Prostate gland (tissue), 2 donors: ENCODE measurements at places on chromosomes 13 and 19. TPM values are rescaled to one million over a fixed set of nuclear protein-coding genes. Genes with fewer than 3 reads are reported as not detected.

DNA sequence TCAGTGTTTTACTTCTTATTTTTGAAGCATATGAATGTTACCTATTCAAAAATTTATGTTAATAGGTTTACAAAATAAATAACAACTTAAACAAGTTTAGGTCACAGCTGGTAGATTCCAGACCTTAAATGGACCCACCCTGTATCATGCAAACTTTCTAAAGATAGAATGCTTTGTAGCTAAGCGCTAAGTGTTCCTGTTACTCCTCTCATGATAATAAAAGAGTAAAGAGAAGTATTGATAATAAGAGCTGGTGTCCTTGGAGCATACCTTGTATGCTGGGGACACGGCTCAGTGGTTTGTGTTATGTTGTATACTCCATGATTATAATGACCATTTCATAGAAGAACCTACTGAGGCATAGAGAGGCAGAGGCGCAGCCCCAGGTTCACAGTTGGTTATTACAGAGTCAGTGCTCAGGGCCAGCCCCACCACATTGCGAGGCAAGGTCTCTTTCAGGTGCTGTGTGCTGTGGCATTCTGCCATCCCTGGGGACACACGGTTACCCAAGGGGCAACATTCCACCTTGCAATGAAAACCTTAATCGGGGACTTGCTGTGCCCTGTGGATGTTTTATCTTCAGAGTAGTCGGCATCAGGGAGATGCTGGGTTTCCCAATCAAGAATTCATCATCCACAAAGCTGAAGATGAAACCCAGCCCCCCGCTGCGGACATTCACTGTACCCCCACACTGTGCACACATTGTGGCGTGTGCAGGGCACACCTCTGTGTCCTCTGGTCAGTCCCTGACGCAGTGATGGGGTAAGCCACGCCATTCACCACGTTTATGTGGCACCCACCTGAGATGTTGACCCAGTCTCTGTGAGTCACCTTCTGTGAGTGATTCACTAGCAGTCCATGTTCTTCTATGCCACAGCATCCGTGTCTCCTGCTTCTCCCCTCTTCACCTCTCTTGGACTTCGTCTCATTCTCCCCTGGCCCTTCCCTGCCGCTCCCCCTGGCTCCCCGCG, 186.7 kb downstream of the COL4A1 start:
- peak; percentile 2 for DNase-seq

DNA sequence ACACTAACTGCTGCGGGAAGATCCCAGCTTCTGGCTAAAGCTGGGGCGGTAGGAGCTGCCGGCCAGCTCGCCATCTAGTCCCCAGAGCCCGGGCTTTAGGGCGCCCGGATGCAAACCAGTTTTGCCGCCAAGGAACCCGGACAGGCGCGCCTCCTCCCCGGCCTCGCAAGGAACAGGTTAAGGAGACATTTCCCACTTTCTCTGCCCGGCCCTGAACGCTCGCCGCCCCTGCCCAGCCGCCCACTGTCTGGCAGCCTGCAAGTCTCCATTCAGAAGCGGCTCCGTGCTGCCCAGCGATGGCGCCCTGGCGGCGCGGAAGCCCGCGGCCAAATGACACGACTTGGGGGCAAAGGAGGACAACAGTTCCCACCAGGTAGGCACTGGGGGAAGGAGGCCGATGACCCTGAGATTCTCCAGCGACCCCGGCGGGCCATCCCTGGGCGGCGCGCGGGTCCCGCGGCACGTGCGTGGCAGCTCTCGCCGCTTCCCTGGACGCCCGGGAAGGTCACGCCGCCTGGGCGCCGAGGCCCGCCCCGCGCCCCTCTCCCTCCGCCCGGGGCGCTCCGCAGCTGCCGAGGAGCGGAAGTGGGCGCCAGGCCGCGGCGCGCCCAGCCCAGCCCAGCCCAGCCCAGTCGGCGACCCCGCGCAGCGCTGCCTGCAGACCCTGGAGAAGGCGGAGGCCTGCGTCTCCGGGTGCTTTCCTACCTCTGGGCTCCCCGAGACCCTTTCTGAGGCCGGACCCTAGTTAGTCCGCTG, 42.2 kb upstream of the HNRNPA1L2 start:
- DNase-seq = peak; percentile 33

GRCh38 chr19:1854039-1854541, 5.8 kb upstream of the REXO1 start:
- DNase-seq = no peak

- DNase-seq = no peak
Observed at GRCh38 chr13:40558656-40559055, 107.8 kb downstream of the FOXO1 start.

GRCh38 chr13:21637296-21637695, 33.3 kb upstream of the MICU2 start:
- DNase-seq = no peak

DNA sequence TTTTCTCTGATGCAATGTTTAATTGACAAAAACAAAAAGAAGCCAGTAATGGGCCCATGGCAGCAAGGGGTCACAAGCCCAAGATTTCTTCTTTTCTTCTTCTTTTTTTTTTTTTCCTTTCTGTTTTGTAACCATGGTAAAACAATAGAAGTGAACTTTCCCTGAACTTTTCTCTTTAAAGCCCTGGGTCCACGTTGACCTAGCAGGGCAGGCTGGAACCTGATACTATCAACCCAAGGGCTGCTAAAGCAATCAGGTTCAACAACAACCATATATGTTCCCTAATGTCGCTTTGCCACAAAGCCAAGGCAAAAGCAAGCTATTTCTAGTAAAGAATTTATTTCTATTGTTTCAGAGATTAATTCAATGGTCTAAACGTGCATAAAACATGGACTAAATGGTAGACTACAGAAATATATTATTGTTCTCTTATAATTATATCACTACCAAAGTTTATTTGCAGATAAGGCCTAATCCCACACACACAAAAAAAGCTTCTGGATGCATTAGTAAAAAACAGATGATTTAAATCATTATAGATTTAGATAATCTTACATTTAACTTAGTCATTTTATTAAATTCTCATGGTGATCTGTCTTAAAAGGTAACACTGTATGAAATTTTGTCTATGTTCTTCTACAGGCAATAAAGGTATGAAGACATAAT, 153.9 kb downstream of the DACH1 start:
- no peak for DNase-seq

GRCh38 chr19:47541518-47541917, 26.7 kb upstream of the NAPA start:
- no peak for DNase-seq

DNA sequence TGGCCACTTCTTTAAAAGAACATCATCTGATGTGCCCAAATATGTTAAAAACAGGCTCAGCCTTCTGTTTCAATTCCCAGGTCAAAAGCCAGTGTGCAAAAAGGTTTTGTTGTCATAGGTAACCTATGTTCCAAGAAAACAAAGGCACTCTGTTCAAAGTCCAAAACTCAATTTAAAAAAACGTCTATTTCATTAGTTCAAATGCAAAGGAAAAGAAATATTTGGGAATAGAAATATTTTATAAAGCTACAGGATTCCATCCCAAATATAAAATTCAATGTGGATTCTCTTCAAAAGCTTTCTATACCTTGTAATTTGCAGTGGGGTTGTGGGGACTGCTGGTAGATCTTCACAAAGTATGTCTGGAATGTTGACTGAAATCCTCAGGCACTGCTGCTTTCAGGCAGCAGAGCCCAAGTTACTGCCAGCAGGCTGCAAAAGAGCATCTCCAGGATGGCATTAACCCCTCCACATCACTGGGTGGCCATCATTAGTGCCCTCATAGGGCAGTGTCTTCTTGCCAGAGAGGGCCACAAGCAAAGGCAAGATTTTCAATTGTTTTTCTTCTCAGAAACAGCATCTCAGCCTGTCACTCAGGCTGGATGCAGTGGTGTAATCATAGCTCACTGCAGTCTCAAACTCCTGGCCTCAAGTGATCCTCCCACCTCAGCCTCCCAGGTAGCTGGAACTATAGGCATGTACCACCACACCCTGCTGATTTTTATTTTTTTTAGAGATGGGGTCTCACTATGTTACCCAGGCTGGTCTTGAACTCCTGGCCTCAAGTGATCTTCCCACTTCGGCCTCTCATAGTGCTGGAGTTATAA, 22.8 kb upstream of the STK24 start:
- no peak for DNase-seq

- no peak for DNase-seq
Observed at GRCh38 chr13:51805313-51805712, 1.4 kb upstream of the DHRS12 start.

DNA sequence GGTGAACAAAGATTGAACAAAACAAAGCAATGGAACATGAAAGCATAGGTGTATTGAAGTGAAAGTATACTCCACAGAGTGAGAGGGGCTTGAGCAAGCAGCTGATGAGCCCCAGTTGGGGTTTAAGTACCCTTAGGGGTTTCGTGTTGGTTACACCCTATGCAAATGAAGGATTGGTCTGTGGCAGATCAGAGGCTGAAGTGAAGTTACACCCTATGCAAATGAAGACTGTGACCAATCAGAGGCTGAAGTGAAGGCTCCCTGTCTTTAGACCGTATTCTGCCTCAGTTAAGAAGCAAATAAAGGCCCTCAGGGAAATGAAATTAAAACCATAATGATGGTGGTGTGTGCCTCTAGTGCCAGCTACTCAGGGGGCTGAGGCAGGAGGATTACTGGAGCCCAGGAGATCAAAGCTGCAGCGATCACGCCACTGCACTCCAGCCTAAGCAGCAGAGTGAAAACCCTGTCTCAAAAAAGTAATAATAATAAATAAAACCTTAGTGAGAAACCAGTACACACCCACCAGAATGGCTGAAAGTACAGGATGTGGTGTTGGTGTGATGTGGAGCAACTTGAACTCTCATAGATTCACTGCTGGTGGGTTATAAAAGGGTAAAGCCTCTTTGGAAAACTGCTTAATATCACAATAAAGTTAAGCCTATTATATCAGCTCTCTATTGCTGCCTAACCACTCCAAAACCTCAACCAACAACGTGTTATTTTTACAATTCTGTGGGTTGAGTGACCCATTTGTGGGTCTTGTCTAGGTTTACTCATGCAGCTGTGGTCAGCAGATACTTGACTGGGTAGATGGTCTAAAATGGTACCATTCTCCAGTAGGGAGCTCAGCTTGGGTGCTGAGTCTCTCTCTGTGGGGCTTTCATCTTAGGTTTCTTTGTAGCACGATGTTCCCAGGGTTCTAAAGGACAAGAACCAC, 12.8 kb upstream of the UPF3A start:
- no peak for DNase-seq

GRCh38 chr13:98772794-98773452, 20.5 kb upstream of the SLC15A1 start:
- DNase-seq = no peak

CEACAM8 gene
- not detected for total RNA-seq

LILRA1 gene
- 0.96 TPM for total RNA-seq

COMP gene
- total RNA-seq = 2.0 TPM

ODAD3 gene
- total RNA-seq = 1.3 TPM

SIGLECL1 gene
- not detected for total RNA-seq

TEKTIP1 gene
- total RNA-seq = 5.3 TPM
